ENCODE measurements at places on chromosomes 12 and 14.

- no peak overlapping the region for H3K4me3 ChIP-seq
- no peak overlapping the region for H3K27ac ChIP-seq
- no peaks in the 10 kb centered on the region for H3K27me3 ChIP-seq
- H3K4me1 ChIP-seq, result no peaks in the 10 kb centered on the region
These were observed 213.6 kb downstream of the DIO2 start for GRCh38 chr14:79997509-79998208.

DNA sequence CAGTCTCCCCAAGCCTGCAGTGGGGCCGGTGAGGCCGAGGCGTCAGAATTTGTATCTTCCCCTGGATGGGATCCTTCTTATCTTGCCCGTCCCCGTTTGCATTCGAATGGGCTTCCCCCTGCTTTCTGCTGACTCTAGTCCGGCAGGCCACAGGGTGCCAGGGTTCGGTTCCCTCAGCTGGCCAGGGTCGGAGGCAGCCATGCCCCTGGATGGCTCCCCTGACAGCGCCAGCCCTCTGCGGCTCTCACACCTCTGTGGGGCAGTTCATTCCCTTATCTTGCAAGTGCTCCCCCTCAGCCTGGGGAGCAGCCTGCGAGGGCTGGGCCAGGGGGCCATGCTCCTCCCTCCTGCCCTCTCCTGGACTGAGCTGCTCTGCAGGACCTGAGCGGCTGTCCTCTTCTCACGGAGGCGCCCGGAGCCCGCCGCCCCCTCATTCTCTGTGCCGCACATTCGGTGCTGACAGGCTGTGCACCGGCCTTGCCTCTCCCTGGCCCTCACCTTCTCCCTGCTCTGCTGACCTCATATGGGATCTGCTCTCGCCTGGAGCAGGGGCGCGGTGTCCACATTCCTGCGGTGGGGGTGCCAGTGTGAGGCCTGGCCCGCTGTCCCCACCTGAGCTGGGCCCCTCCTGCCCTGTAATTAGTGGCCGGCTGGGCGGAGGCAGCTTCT lies 32.8 kb downstream of the KIF26A start:
- no peak overlapping the region for H3K4me3 ChIP-seq
- no peak for ATAC-seq
- H3K36me3 ChIP-seq, result no peaks in the 10 kb centered on the region
- no peak overlapping the region for H3K27ac ChIP-seq
- no peaks in the 10 kb centered on the region for H3K4me1 ChIP-seq
- H3K27me3 ChIP-seq, result peaks cover 46% of the 10 kb centered on the region

GRCh38 chr12:52436000-52436827 lies 2.0 kb upstream of the KRT75 start:
- no peaks in the 10 kb centered on the region for H3K36me3 ChIP-seq
- peaks cover 26% of the 10 kb centered on the region for H3K27me3 ChIP-seq
- no peak for ATAC-seq

DNA sequence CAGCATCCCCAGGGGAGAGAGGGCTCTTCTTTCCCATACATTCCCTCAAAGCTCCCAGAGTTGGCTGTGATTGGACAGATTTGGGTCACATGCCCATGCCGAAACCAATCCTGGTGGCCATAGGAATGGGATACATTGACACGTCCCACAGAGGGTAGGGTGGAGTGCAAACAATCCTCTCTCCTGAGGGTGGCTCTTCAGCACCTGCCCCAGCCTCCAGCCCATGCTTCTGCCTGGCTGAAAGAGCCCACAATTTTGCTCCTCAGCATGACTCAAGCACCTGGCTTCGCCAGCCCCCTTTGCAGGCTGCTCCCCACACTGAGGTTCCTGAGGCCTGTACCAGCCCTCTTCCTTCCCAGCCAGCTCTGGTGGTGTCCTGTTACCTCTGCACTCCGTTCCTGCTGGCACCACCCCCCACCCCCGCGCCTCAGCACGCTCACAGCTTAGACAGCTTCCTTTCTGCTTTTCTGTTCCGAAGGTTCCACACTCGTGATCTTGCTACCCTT lies 71.7 kb downstream of the CCDC92 start:
- H3K36me3 ChIP-seq, result no peaks in the 10 kb centered on the region
- no peak overlapping the region for H3K27ac ChIP-seq
- no peaks in the 10 kb centered on the region for H3K4me1 ChIP-seq
- no peak for ATAC-seq
- H3K4me3 ChIP-seq, result no peak overlapping the region
- H3K27me3 ChIP-seq, result peaks cover 50% of the 10 kb centered on the region

DNA sequence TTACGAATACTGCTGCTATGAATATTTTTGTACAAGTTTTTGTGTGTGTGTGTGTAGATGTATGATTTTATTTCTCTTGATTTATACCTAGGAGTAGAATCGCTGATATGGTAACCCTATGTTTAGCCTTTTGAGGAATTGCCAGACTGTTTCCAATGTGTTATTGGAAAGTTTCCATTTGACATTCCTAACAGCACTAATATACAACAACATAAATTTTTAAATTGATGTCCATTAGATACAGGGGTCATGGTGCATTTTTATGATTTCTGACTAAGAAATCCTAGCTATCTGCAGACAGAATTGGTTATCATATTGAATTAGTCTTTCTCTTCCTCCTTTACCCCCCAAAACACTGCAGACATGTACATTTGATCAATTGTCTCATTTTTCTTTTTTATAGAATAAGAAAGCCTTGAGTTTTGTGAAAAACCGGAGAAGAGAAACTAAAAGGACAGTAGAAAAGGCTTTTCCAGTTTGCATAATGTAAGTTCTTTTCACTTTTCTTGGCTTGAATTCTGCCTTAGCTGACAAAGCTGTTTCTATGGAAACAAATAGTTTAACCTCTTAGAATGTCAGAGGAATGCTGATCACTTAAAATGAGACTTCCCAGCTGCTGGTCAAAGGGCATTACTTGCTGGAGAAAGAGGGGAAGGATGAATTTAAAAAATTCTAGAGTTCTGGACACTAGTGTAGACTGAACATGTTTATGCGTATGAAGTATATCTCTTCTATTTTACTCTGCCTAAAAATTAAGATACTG lies 28.2 kb downstream of the PALS1 start:
- no peaks in the 10 kb centered on the region for H3K27me3 ChIP-seq
- peak; percentile 67 for ATAC-seq
- no peaks in the 10 kb centered on the region for H3K36me3 ChIP-seq
- peak overlapping the region; percentile 12 for H3K4me3 ChIP-seq
- H3K27ac ChIP-seq, result peak overlapping the region; percentile 78

DNA sequence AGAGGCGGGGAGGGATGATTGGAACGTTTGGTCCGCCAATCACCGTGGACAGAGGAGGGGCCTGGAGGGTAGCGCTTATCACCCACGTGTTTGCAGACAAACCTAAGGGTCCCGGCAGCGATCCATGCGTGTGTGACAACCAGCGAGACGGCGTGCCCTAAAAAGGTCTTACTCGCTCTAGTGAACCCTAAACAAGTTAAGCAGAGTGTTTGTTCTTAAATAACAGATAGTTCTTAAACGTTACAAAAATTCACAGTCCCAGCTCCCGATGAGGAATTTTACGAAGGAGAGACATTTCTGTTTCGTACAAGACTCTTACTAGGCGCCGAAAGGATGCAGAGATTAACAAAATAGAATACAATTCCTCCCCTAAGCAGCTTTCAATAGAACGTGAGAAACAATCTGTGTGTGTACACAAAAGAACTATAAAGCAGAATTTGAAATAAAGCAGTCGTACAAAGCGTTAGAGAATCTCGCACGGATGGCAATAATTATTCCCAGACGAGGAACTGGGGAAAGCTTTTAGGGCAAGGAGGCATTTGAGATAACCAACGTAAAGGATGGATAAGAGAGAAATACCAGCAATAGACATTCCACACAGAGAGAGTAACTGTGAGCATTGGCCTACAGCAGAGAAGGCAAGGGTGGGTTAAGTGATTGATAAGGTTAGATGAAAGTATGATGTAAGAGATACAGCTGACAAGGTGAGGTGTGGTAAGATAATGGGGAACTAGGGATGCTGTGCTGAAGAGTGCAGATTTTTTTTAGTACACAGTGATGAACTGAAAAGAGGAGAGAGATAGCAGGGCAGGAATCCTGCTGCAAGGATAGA lies 831 bp upstream of the RPS6KA5 start:
- peak overlapping the region; percentile 51 for H3K4me3 ChIP-seq
- no peaks in the 10 kb centered on the region for H3K36me3 ChIP-seq
- H3K27me3 ChIP-seq, result no peaks in the 10 kb centered on the region
- no peak for ATAC-seq
- peaks cover 4% of the 10 kb centered on the region for H3K4me1 ChIP-seq

- H3K4me3 ChIP-seq, result no peak overlapping the region
- ATAC-seq, result no peak
- peaks cover 14% of the 10 kb centered on the region for H3K4me1 ChIP-seq
- H3K36me3 ChIP-seq, result no peaks in the 10 kb centered on the region
These were observed 11.8 kb downstream of the SLC6A12 start for GRCh38 chr12:202081-202731.

DNA sequence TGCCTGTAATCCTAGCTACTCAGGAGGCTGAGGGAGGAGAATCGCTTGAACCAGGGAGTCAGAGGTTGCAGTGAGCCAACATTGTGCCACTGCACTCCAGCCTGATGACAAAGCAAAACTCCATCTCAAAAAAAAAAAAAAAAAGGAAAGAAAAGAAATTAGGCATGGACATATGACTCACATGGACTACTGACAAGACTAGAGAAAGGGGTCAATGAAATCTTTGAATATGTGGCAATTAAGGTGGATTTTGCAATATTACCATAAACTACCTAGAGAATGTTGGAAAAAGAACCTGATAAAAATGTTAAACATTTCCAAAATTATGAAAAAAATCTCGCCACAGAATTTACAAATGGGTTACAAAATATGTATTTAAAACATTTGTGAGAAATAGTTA lies 873.6 kb downstream of the C12orf50 start:
- H3K4me1 ChIP-seq, result no peaks in the 10 kb centered on the region
- no peaks in the 10 kb centered on the region for H3K36me3 ChIP-seq

GRCh38 chr12:14256121-14256520 lies 109.4 kb upstream of the ATF7IP start:
- no peaks in the 10 kb centered on the region for H3K27me3 ChIP-seq
- peak overlapping the region; percentile 83 for H3K27ac ChIP-seq
- no peaks in the 10 kb centered on the region for H3K36me3 ChIP-seq
- H3K4me1 ChIP-seq, result no peaks in the 10 kb centered on the region

DNA sequence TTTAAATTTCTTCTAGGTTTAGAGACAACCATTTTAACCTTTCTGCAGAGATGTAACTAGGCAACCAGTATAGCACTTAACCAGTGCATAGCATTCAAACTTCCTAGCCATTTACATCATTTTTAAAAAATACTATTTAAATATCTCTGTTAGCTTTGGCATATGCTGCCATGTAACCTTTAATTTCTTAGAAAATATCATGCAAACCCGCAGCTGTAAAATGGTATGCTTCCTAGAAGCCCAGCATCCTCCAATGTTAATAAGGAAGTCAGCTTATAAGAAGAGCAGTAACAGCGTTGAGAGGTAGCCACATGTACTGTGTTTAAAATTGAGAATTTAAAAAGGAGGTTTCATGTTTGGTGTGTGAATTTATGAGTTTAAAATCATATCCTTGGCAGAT lies 22.8 kb downstream of the GNG2 start:
- no peak for ATAC-seq
- no peak overlapping the region for H3K4me3 ChIP-seq
- no peak overlapping the region for H3K27ac ChIP-seq
- H3K27me3 ChIP-seq, result no peaks in the 10 kb centered on the region

GRCh38 chr14:91708795-91709194 lies 23.1 kb downstream of the CATSPERB start:
- ATAC-seq, result no peak
- H3K27ac ChIP-seq, result no peak overlapping the region
- H3K36me3 ChIP-seq, result no peaks in the 10 kb centered on the region
- H3K27me3 ChIP-seq, result no peaks in the 10 kb centered on the region
- H3K4me1 ChIP-seq, result no peaks in the 10 kb centered on the region

GRCh38 chr12:84085046-84085445 lies 827.6 kb downstream of the SLC6A15 start:
- H3K36me3 ChIP-seq, result no peaks in the 10 kb centered on the region
- H3K4me3 ChIP-seq, result no peak overlapping the region
- no peaks in the 10 kb centered on the region for H3K4me1 ChIP-seq
- H3K27ac ChIP-seq, result no peak overlapping the region
- H3K27me3 ChIP-seq, result no peaks in the 10 kb centered on the region

DNA sequence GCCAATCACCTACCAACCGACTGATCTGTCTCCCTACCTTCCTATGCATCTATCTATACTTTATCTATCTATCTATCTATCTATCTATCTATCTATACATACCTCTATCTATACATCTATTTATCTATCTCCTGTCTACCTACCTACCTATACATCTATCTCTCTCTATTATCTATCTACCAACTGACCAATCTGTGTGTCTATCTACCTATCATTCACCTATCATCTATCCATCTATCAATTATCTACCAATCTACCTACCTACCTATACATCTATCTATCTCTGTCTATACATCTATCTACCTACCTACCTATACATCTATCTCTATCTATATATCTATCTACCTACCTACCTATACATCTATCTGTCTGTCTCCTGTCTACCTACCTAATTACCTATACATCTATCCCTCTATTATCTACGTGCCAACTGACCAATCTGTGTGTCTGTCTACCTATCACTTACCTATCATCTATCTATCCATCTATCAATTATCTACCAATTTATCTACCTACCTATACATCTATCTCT lies 3.5 kb downstream of the DNAH10 start:
- no peak for ATAC-seq
- no peak overlapping the region for H3K27ac ChIP-seq
- H3K4me1 ChIP-seq, result peaks cover 15% of the 10 kb centered on the region
- peaks cover 5% of the 10 kb centered on the region for H3K36me3 ChIP-seq
- H3K27me3 ChIP-seq, result peaks cover 48% of the 10 kb centered on the region

DNA sequence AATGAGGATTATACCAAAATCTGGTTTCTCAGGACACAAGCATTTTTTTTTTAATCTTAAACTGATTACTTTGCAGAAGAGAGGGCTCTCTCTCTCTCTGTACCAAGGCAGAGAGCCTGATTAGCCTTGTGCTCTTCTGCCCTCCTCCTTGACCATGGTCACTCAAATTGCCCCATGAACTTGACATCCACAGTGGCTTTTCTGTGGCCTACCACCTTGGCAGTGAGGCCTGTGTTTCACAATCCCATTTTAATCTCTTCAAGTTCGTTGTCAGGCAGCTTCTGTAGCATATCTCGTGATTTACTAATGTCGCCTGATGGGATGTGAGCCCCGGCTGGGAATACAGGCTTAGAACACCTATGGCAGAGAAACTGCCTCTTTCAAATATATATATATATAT lies 30.7 kb upstream of the PWP1 start:
- no peaks in the 10 kb centered on the region for H3K4me1 ChIP-seq
- peaks cover 13% of the 10 kb centered on the region for H3K27me3 ChIP-seq
- H3K4me3 ChIP-seq, result no peak overlapping the region
- H3K36me3 ChIP-seq, result no peaks in the 10 kb centered on the region
